NCI-H2081 (cell line): ENCODE measurements at places on chromosomes 7 and 10.

- no peak for DNase-seq
These were observed 187.1 kb downstream of the NPSR1 start for GRCh38 chr7:34844936-34845665.

DNA sequence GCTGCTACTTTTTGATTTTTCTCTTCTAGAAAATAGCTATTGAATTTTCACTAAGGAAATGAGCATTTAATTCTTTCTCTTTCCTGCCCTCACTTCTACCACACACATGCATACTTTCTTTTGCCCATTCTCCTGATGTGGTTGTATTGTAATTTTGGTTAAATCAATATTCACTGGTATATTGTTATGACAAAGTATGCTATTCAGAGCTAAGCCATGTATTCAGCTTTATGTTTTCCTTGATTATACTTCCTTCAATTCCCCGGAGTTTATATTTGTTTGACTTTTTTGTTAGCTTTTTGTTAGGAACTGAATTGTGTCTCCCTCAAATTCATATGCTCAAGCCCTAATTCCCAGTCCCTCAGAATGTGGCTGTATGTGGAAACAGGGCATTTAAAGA lies 24.0 kb downstream of the LRRC72 start:
- DNase-seq: no peak

DNA sequence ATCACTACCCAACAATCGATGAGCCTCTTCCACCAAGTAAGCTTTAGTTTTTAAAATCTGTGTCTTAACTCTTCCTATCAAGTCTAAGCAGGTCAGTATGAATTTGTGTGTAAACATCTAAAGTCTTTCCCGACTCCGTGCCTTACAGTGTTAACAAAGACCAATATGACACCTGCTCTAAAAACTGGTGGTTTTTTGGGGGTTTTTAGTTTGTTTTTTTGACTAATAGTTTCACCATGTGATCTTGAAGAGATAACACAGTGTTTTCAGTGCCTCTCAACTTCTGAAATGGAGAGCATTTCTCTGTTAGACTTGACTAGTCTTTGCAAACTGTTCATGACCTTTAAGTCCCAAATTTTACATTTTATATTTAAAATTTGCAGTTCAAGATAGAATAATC lies 132.0 kb upstream of the STK17A start:
- DNase-seq: no peak

DNA sequence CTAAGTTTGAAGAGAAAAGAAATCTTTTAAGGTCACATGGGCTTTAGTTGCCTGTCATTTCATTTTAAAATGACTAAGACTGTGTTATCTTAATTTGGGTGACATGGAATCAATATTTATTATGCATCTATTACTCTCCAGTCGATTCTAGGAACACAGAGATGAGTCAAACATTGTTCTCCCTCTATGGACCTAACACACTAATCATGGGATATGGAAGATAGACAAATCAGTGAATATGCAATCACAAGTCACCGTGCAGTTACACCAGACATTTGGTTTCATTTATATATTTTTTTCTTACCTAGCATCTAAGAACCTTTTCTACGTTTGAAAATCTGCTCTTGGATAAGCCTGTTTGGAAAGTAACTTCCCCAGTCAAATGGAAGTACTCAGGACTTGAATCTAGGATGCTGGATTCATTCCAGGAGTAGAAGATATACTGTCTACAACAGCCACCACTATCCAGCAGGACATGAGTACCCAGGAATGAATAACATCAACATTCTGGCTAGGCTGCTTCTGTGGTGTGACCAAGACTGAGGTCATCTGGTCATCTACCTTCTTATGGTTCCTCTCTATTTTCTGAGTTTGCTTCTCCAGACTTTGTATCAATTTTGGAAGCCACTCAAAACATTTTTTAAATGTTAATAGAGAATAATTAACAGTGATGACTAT lies 902.9 kb upstream of the LRRN3 start:
- DNase-seq: no peak

- DNase-seq: no peak
These were observed 275.0 kb downstream of the ELMO1 start for GRCh38 chr7:37173670-37174069.

GRCh38 chr7:537911-538634 lies 18.4 kb upstream of the PDGFA start:
- DNase-seq: no peak

DNA sequence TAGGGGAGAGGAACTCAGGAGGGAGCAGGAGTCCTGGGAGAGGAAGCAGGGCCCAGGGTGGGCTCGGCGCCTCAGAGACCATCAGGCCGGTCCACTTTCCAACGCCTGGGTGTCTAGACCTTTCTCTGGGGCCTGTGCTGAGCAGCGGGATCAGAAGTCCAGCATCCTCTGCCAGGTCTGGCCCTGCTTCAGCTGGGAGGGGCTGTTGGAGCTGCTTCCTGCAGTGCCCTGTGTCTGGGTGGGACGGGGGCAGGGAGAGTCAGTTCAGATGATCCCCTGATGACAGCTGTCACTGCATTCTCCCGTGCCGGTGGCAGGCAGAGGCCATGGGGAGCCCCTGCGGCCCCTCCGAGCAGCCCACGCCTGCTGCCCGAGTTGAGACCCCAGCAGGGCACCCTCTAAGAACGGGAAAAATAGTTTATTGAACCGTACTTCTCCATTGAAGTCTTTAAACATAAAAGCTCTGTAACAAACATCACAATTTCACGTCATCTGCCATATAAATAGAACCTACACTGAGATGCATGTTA lies 23.3 kb downstream of the AP5Z1 start:
- no peak for DNase-seq

DNA sequence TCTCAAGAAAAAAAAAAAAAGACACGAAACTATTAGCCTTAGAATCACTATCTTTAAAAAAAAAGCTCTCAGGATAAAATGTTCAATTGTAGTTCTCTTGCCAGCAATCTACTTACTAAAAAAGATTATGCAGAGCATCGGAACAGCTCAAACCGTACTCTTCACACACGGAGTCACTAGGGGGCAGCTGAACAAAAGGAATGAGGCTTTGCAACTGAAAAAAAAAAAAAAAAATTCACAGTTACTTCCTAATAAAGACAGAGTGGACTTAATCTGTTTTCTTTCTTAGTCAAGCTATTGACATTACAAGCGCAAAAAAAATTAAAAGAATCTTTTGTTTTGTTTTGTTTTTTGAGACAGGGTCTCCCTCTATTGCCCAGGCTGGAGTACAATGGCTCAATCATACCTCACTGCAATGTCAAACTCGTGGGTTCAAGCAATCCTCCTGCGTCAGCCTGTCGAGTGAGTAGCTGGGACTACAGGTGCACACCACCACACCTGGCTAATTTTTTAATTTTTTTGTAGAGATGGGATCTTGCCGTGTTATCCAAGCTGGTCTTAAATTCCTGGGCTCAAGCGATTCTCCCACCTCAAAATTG lies 11.5 kb downstream of the PMS2 start:
- DNase-seq: peak; percentile 52

GRCh38 chr10:132105302-132105995 lies 39.7 kb downstream of the JAKMIP3 start:
- DNase-seq: no peak

- no peak for DNase-seq
These were observed 135.9 kb downstream of the ITGB8 start for GRCh38 chr7:20466543-20467021.

GRCh38 chr7:81611040-81611439 lies 158.8 kb downstream of the HGF start:
- DNase-seq: no peak

DNA sequence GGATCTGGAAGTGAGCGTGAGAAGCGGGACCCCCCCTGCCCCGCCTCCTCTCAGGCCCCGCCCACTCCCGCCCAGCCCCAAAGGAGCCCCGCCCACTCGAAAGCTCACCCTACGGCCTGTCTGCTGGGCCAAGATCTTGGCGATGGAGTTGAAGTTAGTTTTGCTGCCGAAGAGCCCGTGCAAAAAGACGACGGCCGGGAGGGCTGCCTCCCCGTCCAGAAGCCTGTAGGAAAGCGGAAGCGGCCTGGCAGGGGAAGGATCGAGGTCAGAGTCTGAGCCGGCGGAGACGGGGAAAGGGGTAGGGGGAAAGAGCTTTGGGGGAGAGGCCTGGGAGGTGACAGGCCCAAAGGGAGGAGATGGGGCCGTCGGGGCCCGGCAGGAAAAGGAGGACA lies 386 bp downstream of the ABHD11 start:
- DNase-seq: peak; percentile 43

GRCh38 chr7:39624442-39624807 lies 1.1 kb downstream of the RALA start:
- DNase-seq: no peak

DNA sequence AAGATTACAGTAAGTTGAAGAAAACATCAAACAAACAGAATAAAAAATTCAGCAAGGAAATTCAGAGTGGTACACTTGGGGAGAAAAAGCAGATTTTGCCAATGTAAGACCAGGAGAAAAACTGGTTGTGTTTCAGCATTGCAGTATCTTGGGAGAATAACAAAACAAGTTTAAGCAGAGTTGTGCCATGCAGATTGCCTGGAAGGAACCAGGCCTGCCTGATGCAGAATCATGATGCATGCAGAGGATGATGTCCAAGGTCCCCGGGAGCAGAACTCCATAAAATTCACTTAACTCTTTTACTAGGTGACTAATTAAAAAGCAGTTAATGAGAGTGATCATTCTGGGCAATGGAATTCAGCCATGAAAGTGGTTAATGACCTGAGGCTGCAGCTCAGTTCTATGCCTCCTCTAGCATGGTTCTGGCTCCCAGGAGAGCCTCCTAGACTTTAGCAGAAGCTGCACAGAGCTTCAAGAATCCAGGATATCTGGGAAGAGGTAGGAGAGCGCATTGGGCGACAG lies 379.7 kb upstream of the C7orf33 start:
- DNase-seq: no peak

GRCh38 chr7:7808156-7808555 lies 89.7 kb upstream of the RPA3 start:
- DNase-seq: no peak

DNA sequence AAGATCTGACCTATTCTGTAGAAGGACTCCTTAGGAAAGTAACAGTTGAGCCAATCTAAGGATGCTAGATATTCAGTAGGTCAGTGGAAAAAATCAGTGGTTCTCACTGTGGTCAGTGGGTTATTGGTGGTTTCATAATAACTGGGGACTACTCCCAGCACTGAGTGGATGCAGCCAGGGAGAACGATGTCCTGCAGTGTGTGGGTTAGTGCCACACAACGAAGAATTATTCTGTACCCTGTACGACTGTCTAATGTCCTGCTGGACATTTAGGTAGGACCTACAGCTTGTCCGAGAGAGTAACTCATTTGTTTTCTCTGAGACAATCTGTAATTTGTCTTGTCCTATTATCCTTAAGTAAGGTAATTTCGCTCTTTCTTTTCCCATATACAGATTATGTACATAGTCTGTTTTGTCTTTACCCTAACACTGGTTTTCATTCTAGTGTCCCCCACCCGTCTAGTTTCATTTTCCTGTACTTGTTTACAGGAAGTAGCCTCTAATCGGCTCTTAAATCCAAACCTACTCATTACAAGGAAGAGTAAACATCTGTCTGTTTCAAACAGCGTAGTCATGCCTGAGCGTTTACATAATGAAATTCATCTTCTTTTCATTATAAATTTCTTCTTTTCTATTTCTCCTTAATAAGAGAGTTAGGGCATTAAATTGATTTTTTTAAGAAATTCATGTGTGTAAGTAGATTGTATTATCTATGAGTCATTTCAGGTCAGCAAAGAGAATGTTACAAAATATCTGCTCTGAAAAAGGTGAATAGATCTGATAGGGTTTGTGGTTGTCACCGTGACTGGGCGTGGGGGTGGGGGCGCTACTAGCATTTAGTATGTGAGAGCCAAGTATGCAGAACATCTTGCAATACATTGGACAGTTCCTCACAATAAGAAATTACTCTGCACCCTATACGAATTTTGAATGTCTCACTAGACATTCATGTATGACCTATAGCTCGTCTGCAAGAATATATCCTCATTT lies 8.3 kb upstream of the ZC3HAV1L start:
- peak; percentile 40 for DNase-seq

GRCh38 chr7:70782796-70783195 lies 349.1 kb upstream of the GALNT17 start:
- no peak for DNase-seq

DNA sequence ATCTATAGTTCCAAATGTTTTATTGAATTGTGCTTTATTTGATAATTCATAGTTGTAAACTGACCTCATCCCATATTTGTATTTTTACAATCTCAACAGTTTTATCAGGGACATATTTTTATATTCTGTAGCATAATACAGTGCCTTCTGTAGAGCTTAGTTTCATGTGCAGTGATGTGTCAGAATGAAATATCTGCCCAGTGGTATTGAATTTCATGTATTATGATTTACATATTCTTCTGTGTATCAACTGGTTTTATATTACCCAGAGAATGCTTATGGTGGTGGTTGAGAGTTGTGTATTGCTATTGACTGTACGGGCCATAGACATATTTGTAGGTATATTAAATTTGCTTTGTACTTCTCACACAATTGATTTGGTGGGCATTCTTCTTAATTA lies 89.9 kb downstream of the KAT6B start:
- no peak for DNase-seq

DNA sequence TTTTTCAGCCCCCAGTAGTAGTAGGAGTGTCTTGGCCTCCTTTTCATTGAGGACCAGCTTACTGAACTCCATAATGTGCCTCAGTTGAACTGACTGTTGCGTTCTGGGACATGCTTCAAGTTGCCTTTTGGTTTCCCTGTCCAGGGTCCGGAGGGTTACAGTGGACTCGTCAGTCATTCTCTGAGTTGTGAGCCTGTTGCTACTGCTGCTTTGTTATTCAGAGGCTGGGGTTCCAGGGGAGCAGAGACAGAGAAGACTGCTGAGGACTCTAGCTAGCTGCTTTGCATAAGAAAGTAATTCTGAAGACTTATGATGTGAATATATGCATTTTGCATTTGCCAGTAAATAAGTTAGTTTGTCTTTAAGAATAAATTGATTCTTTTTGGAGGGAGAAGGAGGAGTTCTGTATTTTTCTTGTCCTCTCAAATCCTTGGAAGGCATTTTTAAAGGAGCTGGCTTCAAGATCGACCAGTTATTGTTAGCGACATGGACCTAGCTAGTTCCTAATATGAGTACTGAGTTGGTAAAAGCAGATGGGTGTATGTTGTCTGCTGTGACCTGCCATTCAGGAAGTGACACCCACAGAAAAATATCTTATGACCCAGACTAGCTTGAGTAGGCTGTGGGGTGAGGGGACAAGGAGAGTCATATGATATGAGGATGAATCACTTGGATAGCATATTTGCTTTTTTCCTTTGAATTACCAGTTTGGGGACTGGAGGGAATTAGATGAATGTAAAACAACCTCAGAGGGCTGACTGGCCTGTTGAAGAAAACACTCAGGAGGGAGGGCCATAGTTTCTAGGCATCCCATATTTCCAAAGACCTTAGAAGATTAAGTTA lies 8.3 kb downstream of the PI4K2A start:
- DNase-seq: no peak

DNA sequence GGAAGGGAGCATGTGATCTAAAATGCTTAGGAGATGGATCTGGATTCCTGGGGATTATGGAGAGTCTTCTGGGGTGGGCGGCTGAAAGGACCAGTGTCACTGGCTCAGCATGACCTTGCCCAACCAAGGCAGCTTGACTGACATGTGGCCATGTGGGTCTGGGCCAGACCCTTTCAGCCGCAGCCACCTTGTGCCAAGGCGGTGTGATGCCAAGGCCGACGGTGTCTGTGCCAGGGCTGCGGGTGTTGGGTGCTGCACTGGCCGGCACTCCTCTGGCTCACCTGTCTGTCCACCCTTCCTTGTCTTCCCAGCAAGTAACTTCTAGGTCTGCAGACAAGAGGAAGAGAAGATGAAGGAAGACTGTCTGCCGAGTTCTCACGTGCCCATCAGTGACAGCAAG lies 8.8 kb downstream of the DEPP1 start:
- no peak for DNase-seq

- no peak for DNase-seq
These were observed 96.3 kb downstream of the SNX13 start for GRCh38 chr7:17844022-17844421.

GRCh38 chr7:108848486-108848885 lies 278.8 kb downstream of the DNAJB9 start:
- DNase-seq: no peak
